ENCODE measurements at places on chromosomes 16 and 17.

DNA sequence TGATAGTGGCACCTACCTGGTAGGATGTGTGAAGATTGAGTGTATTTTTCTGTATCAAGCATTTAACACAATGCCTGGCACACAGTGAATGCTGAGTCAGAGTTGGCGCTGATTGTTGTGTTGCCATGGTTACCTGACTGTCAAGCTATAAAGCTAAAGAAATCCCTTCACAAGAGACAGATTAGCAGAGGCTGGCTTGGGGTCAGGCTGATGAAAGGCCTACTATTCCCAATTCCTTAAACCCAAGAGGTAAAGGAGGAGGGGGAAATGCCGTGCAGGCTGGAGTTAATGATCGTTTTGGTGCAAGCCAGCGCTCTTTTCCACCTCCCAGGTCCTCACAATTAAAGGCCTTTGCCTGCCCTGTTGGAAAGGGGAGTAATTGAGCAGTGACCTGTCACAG, 5.9 kb downstream of the CLEC19A start:
- DNase-seq, result no peak

DNA sequence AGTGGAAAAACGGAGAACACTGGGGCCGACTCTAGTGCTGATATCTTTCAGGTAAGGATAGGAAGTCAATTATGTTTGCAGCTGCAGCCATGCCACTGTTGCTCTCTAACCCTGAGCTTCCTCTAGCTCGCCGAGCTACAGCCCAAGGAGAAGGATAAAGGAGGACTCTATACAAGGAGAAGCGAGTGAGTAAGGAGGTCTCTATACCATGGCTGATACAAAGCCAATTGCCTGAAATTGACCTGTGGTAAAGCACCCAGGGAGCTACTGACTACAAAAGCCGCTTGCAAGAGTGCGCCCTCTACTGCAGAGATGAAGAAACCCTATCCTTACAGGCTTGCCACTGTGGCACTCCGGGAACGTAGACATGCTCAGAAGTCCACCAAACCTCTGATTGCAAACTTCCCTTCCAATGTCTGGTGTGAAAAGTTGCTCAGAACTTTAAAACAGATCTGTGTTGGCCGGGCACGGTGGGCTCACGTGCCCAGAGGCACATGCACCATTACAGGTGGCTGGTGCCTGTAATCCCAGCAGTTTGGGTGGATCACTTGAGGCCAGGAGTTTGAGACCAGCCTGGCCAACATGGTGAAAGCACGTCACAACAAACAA, 10.8 kb upstream of the SLC46A1 start:
- peak; percentile 57 for DNase-seq

- peak; percentile 59 for DNase-seq
Measured at GRCh38 chr17:40325156-40326013, 16.4 kb downstream of the RARA start.

GRCh38 chr16:2046893-2047329, 723 bp downstream of the NTHL1 start:
- DNase-seq, result no peak

DNA sequence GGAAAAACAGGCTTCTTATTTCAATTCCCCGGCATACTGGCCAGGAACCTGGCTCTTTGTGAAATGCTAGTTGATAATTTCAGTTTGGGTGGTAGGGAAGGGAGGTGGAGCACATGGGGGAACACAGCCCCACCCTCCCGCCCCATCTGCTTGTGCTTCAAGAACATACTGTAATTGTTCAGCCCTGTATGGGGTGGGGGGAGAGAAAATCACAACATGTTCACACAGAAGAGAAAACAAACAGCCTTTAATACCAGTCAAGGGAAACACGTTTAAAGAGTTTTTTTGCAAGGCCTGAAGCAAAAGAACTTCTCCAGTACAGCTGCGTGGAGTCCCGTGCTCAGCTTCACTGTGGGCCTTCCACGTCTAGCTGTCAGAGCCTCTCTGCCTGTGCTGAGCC, 59.7 kb downstream of the SHISA6 start:
- DNase-seq, result no peak

DNA sequence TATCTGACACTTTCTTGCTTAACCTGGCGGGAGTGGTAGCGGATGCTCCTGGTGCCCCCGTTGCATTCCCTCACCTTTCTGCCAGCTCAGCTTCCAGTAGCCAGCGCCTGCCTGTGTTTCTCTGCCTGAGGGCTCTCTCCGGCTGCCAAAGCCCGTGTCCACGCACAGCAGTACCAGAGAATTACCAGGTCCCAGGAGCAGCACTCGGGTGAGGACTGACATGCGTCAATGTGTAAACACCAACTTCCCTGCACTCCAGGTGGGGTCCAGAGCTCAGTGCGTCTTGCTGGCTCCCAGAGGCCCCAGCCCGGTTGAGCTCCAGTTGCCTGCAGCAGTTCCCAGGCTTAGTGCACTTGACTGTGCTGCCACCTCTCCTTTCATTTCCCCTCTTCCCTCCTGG, 54.8 kb downstream of the CDH13 start:
- no peak for DNase-seq

GRCh38 chr17:34736611-34737010, 157.2 kb downstream of the TMEM132E start:
- no peak for DNase-seq

- no peak for DNase-seq
Measured at GRCh38 chr17:78357177-78357586, 2.7 kb downstream of the SOCS3 start.

DNA sequence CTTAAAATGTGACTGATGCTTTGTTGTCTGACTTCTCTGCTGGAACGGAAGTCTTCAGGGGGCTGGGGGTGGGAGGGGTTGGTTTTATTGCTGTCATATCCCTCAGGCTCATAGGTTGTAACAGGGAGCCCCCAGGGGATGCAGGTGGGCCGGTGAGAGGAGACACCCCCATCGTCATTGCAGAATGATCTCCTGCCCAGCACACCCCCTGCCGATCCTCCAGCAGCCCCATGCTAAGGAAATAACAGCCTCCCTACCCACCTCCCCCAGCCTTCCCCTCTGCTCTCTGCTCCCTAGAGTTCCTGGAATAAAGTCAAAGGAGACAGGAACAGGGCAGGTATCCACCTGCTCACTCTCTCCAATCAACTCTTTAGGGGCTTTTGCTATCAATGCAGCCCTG, 270.1 kb upstream of the TNRC6C start:
- no peak for DNase-seq
